ENCODE measurements at places on chromosomes 5 and 9. TPM values are rescaled to one million over a fixed set of nuclear protein-coding genes. Genes with fewer than 3 reads are reported as not detected.

DNA sequence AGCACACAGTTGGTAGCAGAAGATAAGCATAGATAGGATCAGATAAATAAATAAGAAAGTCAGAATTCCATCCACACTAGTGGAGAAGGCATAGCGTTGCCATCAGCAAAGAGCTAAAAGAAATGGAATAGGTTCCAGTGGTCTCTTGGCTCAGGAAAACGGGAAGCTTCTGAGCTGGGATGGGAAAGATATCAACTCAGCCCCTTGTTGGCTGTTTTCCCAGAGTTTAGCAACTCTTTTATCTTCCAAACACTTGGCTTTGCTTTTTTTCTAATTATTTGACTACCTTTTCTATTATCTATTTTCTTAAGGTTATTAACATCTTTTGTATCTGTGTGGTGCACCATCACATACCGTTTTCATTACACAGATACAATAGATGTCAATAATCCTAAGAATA is 445.7 kb upstream of the TRPC7 start:
- no peak for DNase-seq

- no peak for DNase-seq
These were observed 3.7 kb upstream of the BAAT start for GRCh38 chr9:101388507-101388993.

GRCh38 chr5:9536717-9537116 is 9.2 kb downstream of the SEMA5A start:
- DNase-seq = no peak

DNA sequence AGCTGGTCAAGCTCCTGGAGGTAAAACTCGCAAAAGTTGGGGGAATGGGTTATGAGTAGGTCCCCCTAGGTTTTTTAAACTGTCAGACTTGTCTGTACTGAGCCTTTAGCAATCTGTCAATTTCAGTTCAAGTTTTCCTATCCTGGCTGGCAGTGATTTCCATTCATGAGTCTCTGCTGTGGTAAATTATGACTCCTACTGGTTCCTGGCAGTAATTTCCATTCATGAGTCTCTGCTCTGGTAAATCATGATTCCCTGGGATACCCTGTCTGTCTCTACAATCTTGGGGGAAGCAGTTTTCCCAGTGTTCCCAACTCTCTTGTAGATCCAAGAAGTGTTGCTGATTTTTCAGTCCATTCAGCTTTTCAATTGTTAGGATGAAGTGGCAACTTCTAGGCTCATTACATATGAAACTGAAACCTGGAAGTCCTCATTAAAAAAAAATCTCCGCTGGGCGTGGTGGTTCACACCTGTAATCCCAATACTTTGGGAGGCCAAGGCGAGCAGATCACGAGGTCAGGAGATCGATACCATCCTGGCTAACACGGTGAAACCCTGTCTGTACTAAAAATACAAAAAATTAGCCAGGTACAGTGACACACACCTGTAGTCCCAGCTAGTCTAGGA is 91.3 kb upstream of the GPBP1 start:
- no peak for DNase-seq

GRCh38 chr5:149674686-149675085 is 55.4 kb upstream of the PPARGC1B start:
- no peak for DNase-seq

PCDHB9 gene
- 0.51 TPM for total RNA-seq
